ENCODE measurements at places on chromosomes 2 and 18.

- DNase-seq = no peak
These were observed 23.3 kb downstream of the RHOB start for GRCh38 chr2:20470211-20470610.

GRCh38 chr2:130949954-130950353, 113.2 kb downstream of the ARHGEF4 start:
- DNase-seq = no peak

- no peak for DNase-seq
These were observed 1.1 kb downstream of the ARHGAP28 start for GRCh38 chr18:6730416-6731221.

DNA sequence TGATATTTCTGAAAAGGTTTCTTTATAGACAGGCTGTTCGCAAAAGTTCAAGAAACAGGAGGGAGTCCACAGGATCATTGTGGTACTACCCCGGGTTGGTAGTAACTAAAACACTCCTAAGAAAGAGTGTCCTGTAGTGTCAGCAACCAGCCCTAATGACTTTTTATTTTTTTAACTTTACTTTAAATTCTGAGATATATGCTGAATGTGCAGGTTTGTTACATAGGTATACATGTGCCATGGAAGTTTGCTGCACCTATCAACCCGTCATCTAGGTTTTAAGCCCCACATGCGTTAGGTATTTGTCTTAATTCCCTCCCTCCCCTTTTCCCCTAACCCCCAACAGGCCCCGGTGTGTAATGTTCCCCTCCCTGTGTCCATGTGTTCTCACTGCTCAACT, 1396.9 kb upstream of the ZEB2 start:
- no peak for DNase-seq

- no peak for DNase-seq
These were observed 144.4 kb upstream of the RNF152 start for GRCh38 chr18:62037012-62037742.

DNA sequence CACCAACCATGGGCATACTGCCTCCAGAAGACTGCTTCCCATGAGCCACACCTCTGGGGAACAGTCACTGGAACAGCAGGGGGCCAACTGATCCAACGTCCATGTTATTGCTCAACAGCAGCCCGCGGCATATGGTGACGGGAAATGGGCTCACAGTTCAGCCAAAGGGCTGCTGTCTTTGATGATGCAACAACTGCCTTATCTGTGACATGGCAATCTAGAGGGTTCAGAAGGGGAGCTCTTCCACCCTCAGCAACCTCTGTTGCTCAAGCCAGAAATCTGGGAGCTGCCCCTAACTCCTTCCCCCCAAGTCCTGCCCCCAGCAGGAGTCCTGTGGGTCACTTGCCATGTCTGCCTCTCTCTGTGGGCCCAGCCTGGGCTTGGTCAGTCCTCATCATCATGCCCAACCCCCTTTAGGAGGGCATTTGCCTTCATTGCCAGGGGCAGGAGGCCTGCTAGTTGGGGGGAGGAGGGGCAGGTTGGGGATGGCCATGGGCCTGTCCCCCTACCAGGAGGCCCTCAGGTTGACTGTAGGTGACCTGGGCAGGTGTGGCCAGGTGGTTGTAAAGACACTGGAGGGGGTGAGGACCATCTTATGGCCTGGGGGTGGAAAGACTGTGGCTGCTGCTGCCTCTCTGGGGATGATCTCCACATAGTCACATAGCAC, 212.9 kb downstream of the CYP26B1 start:
- DNase-seq = peak; percentile 16

DNA sequence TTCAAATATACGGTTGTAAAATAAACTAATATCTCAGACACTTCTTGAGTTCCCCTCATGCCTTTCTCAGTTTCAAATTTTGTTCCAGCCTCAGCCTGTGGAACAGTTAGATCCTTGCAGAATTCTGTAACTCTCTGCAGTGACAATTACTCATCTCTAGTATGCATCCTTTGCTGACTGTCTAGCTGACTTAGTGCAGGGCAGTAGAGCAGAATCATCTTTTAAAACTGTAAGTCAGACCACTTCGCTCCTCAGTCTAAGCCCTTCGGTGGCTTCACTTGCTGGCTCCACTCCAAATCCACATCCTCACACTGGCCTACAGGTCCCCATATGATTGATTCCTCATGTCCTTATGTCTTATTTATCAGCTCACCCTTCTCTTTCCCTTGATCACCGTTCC, 164.1 kb upstream of the ZSWIM2 start:
- no peak for DNase-seq

DNA sequence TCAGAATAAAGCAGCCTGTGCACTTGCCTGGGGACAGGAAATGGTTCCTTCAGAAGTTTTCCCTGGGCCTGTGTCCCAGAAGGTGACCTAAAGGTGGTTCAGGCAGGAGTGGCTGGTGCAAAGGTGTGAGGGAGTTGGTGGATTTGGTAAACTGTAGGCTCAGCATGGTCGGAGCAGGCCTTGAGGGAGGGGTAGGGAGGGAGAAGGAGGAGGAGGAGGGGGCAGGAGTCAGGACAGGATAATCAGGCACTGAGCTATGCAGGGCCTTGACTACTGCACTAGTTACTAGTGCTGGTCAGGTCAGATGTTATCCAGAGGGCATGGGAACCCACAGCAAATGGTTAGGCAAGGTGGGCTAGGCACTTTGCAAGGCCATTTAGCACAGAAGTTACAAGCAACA, 21.3 kb downstream of the LYPD6B start:
- DNase-seq = no peak

- DNase-seq = no peak
These were observed 131.3 kb upstream of the TWIST2 start for GRCh38 chr2:238716585-238716984.

DNA sequence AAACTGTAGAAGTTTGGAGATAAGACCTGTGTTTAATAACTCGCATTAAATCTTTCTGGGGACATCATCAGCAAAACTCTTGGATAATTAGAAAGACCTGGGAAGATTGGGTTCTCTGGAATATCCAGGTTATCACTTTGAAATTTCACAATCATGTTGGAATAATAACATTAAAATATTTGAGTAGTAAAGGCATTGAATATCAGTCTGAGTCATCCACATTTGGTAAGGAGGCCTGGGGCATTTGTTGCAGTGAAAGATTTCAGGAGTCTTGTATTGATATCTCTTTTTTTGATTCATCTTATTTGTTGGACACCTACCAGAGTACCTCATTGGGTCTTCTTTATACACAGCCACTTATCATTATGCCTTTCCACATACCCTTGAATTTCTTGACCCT, 95.9 kb downstream of the EPB41L5 start:
- DNase-seq = no peak

GRCh38 chr2:193482557-193482956, 1287.8 kb upstream of the TMEFF2 start:
- no peak for DNase-seq

DNA sequence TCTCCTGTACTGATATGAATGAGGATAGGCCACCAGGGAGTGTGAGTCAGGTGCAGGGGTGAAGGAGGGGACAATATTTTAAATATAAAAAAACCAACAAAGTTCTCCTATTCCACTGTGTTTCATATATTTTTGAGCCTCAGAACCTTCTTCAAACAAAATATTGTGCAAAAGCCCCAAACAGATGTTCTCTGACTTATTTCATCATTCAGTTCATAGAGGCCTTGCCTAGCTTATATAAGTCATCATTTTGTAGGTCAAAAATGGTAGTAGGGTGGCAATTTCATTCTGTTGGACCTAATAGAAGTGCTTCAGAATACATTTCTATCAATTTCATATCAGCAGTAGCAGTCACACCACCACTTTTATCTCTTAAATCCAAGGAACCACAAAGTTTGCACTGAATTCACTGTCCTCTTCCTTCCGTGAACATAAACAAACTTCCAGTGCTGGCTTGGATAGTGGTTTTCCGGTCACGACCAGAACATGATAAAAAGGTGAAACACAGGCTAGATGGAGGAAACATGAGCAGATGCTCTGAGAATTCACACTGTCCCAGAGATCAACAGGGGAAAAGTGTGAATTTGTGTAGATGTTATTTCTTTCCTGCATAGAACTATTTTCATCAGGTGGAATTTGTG, 99.1 kb downstream of the EN1 start:
- DNase-seq = no peak

- no peak for DNase-seq
These were observed 3.4 kb upstream of the CKAP2L start for GRCh38 chr2:112767693-112768330.

DNA sequence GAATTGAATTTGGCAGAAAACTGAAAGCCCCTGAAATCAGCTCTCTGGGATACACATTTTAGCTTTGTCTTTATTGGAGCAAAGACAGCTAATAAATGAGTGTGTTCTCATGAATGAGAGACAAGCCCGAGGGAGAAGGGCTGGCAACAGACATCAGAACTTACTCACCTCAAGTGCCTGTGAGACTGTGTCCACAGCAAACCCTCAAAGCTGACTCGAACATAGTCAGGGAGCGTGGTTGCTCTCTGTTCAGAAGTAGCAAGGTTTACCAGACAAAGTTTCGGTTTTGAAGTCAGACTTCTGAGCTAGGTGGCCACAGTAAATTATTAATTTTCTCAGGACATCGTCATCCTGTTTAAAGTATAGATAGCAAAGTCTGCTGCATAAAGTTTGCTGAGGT, 207.9 kb downstream of the CMPK2 start:
- DNase-seq = no peak

GRCh38 chr2:235059161-235059560, 107.3 kb downstream of the SH3BP4 start:
- no peak for DNase-seq

DNA sequence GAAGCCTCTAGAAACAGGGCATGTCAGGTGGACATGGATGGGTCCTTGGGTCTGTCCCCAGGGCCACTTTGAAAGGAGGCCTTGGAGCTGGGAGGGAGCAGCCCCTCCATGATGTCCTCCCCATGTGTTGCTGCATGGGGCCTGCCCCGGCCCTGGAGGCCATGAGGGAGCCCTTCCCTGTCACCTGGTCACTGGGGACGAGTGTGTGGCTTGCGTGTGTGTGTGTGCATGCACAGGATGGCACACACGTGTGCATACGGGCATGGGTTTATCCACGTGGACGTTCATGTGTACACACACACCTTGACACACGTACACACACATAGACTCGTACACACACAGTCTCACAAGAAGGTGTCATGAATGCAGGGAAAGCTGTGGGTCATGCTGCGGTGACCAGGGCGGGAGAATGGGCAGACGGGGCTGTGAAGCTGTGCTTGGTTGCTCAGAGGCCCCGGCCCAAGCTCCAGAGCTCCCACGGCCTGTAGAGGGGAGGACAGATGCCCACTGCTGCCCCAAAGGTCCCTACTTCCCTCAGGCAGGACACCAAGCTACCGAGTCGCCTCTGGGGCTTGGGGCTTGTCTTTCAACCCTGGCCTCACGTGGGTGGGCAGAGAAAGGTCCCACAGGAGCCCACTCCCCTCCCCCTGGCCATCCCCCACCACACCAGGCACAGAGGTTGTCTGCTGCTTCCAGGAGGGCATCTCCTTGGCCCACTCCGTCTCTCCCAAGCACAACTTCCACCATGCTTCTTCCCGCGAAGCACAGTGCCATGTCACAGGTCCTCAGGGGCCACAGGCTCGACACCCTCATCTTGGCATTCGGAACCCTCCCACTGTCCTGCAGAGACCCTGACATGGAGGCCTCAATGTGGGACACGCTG, 42.3 kb upstream of the GPC1 start:
- no peak for DNase-seq

GRCh38 chr18:8507361-8507760, 101.9 kb upstream of the RAB12 start:
- DNase-seq = no peak

DNA sequence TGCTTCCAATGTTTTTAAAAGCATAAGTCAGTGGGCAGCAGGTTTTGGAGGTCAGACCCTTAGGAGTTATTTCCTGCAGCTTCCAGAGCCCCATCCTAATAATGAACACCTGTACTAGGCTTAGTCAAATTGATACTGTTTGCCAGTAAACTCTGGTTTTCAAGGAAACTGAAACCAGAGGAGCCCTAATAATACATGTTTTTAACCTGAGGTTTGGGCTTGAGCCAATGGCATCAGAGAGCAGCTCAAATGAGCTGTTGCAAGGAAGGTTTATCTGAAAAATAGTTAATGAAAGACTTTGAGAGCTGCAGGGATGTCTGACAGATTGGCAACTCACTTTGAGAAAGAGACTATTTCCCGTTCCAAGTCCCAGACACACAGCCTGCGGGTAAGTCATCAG, 54.6 kb downstream of the DCC start:
- no peak for DNase-seq

GRCh38 chr2:36356990-36357846, 1.6 kb downstream of the CRIM1 start:
- peak; percentile 43 for DNase-seq

- no peak for DNase-seq
These were observed 422.0 kb upstream of the ZEB2 start for GRCh38 chr2:144941743-144942488.

GRCh38 chr2:212745359-212745758, 206.8 kb upstream of the ERBB4 start:
- DNase-seq = no peak

GRCh38 chr2:2939078-2939795, 438.4 kb downstream of the EIPR1 start:
- DNase-seq = no peak

- DNase-seq = peak; percentile 98
These were observed 32.9 kb downstream of the HS1BP3 start for GRCh38 chr2:20617892-20618467.

DNA sequence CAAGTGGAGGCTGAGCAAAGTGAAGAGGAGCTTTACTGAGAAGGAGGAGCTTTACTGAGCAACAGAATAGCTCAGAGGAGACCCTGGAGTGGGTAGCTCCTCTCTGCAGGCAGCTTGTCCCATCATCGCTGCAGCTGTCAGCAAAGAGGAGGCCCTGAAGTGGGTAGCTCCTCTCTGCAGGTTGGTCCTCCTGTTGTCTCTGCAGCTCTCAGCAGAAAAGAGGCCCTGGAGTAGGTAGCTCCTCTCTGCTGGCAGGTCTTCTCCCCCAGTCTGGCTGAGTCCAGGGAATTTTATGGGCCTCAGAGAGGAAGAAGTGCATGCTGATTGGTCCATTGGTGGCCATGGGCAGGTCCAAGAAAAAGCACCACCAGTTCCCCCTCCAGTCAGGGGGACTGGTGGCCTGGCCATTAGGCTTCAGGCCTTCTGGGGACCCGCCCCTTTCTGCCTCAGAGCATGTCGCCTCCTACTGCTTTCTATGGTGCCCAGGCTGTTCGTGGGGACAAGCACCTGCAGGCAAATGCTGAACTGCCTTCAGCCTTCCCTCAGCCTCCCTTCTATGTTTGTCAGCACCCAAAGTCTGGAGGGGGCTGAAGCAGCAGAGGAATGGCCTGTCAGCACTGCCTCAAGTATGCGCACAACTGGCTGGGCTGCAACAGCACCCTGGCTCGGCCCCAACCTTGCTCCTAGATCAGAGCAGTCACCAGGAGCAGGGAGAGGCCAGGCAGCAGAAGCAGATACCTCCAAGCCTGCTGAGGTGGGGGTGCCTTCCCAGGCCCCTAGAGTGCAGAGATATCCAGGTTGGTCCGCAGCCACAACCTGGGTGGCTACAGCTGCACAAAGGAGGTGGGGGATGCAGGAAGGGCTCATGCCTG, 5.9 kb downstream of the ZSCAN30 start:
- no peak for DNase-seq

- DNase-seq = no peak
These were observed 38.6 kb upstream of the RASGRP3 start for GRCh38 chr2:33437815-33438214.
